GM04504 (cell line): ENCODE measurements at places on chromosomes 3 and 15.

DNA sequence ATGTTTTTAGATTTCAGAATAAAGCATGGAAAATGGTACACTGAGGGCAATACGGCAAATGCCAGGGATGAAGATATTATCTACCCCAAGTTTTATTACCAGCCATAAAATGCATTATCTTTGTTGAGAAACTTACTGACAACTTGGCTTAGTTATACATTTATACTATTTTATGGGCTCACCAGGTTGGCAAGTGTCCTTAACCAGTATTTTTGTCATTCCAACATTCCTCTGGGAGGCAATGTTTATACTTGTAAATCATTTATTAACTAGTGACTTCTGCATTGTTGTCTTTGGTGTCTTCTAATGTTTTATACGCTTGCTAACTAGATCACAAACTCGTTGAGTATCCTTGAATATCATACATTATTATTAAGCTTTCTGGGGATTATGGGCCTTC lies 18.0 kb upstream of the ADGRG7 start:
- no peak for DNase-seq

DNA sequence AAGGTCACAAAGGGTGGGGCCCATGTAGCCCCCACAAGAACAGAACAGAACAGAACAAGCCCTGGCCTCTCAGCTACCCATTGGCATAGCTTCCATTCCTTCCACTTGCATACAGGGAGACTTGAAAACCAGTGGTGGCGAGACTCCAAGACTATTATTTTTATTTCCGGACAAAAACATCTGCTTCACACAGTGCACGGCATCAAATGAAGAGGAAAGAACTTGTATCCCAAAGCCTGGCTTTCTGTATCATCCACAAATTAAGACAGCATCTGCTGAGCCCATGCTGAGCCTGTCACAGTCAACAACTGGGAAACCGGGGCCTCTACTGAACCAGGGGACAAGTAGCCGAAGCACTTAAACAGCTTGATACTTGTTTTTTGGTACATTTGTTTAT lies 56.0 kb downstream of the CLEC3B start:
- peak; percentile 55 for DNase-seq

- DNase-seq, result no peak
Observed at GRCh38 chr3:149479621-149480325, 5.3 kb downstream of the TM4SF4 start.

GRCh38 chr3:121724130-121724529 lies 25.4 kb downstream of the GOLGB1 start:
- no peak for DNase-seq
